AG08396 (cell line): ENCODE measurements at places on chromosomes 7 and 10.

DNA sequence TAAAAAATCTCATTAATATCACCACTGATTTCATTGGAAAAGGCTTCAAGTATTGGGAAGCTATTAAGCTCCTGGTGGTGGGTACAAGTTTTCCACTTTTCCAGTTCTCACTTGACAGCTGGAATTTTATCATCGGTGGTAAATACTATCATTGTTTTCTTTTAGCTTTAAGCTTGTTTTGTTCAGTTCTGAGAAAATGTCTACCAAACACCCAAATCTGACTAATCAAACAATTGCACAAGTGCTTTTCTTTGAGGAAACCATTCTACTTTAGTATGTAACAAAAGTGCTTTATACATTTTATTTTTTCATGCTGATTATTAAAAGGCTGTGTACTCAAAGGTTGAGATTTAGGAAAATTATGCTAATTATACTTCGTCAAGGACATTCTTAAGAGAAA, 7.9 kb downstream of the PRPF18 start:
- DNase-seq: no peak

GRCh38 chr7:159094023-159094740, 50.5 kb downstream of the VIPR2 start:
- no peak for DNase-seq

DNA sequence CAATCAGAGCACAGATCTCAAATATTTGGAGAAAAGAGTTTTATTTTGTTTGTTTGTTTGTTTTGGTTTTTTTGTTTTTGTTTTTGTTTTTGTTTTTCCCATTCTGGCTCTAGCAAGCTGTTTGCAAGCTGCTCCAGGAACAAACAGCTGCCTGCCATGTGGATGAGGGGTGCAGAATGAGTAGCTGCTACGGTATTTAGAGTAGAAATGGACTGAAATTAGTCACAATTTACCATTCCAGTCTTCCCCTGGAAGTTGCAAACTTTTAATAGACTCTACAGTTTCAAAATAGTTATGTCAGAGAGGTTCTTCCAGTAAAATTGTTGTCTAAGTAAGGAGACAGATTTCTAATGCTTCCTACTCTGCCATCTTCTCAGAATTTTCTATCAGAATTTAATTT, 27.1 kb upstream of the TAS2R16 start:
- no peak for DNase-seq

GRCh38 chr10:71090801-71091200, 121.6 kb upstream of the UNC5B start:
- no peak for DNase-seq

DNA sequence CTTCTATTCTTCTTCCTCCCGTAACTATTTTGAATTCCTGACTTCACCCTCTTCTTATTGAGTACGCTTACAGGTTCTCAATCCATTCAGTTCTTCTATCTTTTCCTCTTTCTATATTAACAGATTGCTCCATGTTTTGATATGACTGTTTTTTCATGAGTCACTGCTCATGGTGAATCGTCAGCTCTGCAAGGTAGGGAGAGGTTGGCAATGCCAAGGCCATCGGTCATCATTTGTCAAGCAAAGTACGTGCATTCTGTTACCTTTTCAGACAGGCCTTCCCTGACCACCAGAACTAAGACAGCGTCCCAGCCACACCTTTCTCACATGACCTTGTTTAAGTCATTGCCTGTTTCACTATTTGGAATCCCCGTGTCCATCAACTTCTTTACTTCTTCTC, 1001.9 kb upstream of the SORCS1 start:
- DNase-seq: no peak

DNA sequence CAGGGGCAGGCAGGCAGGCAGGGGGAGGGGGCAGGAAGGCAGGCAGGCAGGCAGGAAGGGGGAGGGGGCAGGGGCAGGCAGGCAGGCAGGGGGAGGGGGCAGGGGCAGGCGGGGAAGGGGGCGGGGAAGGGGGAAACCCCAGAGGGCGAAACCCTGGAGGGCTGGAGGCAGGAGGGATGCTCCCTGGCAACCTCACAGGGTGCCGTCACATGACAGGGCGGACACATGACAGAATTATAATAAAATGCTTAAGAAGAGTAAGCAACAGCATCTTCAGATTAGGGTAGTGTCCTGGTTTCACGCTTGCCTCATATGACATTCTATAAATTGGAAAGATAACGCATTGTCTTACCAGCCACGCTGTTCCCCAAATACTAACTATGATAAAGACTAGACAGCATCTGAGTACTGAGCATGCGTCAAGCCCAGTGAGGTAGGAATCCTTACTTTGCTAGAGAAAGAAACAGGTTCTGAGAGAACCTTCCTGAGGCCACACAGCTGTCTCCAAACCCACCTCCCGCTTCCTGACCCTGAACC, 131.6 kb downstream of the DIP2C start:
- no peak for DNase-seq

- DNase-seq: no peak
These were observed 977 bp downstream of the CACNB2 start for GRCh38 chr10:18140957-18141845.

DNA sequence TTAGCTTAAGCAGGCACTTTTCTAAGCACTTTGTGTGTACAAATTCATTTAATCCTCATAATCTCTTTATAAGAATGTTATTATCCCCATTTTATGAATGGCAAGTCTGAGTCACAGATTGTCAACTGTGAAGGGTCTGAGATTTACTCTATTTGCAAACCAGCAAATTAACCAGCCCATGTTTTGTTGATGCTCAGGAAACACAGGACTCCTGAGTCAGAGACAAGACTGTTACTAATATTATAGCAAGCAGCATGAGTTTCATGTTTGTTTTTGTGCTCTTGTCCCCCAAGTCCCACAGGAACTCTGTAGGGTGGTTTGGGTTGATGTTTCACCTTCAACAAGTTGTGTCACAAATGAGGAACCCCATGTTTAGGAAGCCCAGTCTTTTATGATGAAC, 182.0 kb upstream of the PPP1R3A start:
- DNase-seq: no peak

DNA sequence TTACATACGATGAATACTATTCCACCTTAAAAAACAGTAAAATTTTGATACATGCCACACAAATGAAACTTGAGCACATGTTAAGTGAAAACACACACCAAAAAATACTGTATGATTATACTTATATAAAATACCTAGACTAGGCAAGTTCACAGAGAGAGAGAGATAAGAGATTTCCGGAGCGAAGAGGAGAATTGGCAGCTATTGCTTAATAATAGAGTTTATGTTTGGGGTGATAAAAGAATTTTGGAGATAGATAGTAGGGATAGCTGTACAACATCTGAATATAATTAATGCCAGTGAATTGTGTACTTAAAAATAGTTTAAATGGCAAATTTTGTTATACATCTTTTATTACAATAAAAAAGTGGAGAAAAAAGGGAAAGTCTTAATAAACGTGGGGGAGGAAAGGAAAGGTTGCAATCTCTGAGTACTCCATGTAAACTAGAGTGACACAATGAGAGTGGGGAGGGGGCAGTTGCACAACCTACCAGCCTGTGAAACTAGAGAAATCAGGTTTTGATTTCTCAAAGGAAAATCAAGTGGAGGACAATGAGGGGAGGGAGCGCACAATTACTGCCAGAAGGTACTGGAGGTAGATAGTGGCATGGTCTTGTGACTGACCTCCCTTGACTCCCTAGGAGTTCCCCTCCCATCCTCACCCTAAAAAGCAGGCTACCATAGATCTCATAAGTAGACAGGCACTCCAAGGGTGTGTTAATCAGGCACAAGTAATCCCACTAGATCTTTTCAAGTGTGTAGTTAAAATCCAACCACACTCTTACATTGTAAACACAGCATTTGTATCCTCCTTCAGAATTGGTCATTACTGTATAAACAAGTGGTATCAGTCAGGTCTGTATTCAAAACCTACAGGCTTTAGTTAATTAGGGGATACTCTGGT, 31.6 kb upstream of the ANK3 start:
- DNase-seq: no peak

DNA sequence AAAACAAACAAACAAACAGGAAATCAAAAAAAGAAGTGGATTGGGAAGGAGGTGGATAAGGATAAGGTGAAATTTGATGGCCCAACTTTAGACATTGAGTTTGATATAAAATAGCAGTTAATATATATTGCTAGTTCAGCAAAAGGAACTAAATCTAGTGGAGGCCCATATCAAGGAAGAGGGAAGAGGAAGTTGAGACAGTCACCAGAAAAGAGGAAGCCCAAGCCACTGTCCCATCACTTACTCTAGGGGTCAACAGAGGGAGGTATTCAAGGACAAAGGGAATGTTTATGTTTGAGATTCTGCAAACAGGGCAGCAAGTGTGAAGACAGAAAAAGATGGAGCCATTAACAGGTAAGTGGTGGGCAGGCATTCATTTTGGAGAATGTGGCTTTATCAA, 3.7 kb downstream of the LAMTOR4 start:
- no peak for DNase-seq

GRCh38 chr10:98172073-98172472, 37.6 kb downstream of the R3HCC1L start:
- no peak for DNase-seq

DNA sequence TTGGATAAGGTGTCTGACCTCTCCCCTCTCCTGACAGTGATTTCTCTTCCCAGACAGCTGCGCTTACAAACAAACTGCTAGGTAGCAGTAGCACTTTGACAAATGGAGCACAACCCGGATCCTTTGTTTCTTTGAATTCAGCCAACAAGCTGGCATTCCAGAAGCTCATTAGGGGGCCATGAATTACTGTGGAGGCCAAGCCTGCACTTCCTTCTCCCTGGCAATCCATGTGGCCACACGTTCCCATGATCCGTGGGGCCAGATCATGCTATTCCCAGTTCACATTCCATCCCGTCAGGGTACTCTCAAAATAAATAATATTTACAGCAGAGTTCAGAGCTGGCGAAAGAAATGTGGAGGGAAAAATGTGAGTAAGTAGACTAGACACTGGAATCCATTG, 172.4 kb downstream of the PRPF18 start:
- DNase-seq: no peak

DNA sequence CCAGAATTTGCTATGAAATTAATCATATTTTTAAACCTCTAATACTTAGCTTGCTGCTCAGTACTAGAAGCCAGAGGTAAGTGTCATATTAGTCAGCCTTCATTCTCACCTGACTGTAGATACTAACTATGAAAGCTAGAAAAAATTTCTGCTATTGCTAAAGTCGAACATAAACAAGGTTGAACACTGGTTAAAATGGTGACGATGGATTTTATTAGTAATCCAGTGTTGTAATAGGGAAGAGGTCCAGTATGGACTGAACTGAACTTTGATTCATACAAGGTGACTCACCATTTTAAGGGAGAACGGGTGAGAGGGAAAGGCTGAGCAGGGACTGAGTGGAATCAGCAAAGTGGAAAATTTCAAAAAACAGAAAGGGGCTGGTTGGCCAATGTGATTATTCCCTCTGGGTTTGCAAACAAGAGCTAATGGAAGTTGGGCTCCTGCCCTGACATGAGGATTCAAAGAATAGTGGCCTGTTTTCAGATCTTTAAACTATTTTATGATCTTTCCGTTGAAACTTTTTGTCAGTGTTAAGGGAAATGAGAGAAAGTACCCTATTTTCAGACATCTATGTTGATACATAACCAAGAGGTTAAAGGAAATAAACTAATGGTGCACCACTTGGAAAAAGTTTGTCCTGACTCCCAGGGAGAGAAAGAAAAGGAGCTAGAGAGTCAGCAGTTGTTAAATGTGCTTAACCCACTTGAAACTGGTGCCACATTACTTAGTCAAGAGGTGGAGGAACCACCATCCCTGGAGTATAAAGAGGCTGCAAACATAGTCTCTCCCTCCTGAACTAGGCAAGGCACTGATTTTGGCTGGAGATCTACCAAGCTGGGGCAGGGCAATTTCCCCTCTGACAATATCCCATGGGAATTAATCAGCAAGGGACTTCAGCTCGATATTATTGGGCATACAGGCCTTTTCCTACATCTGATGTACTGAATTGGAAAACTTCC, 15.3 kb upstream of the AKR1C1 start:
- peak; percentile 80 for DNase-seq

DNA sequence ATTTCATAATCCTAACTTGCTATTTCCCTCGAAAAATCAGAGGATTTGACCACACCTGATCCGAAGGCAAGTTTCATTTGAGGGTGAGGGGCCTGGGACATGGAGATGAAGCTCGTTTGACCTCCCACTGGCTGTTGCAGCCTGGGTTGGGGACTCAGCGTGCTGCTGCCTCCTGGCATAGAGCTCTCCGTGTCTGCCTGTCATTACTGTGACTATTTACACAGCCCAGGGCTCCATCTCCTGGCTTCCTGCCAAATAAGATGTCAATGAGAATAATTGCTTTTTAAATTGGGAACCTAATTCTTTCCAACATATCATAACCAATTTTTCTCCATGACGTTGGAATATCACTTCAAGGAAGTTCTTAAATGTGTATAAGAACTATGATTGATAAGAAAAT, 139.3 kb upstream of the COBL start:
- DNase-seq: no peak

- no peak for DNase-seq
These were observed 15.8 kb upstream of the TRIM8 start for GRCh38 chr10:102628451-102628911.

DNA sequence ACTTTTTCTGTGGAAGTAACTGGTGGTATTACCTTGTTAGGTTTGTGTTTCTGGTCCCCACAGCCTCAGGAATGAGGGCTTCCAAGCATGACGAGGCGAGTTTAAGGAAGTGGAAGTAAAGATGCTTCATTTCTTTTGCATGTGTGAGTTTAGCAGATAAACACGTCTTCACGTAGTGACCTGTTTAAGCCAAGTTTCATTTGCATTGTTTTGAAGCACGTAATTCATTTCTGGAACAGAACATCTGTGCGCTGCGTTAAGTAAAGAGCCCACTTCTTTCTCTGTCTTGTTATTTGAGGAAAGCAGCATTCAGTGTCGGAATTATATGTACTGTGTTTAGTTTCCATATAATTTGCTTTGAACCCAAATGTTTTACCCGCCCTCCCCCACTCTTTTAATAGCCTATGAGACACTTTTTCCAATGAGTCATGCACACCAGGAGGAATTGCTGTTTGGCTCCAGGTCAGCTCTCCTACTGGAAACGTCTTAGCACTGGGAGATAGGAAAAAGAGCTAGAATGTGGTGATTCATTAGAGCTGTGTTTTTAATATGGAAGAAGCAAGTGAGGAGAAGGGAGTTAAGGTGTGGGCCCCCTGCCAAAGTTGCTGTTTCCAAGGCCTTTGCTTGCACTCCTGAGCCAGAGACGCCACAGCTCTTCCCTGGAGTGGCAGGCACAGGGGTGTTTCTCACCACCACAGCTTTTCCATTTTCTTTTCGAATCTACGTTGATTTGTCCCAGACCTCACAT, 36.7 kb downstream of the BTBD16 start:
- peak; percentile 76 for DNase-seq

DNA sequence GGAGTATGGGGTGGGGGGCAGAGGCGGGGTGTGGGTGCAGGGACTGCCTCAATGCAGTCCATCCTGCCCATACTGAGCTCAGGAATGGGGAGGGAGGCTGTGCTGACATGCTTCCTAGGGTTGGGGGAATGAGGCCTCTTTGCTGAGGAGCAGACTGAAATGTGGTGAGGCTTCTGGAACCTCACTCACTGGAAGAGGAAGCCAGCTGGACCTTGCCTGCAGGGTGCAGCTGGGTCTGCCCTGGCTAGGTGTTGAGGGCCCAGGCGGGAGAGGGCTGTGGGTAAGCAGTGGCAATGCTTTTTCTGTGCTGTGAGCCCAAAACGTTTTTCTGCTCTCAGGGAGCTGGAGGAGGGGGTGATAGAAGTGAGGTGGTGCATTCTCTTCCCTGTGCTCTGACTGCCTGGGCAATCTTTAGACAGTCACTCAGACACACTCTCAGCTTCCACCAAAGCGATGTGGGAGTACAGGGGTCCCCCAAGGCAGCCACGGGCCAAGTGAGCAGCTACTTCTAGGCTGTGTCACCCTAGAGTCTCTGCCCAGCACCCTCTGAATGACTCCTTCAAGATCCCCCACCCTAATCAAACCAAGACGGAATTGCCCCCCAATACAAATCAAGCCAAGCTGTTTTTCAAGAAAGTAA, 41.1 kb upstream of the BMPR1A start:
- DNase-seq: no peak
